ENCODE measurements at places on chromosomes 13 and 19. TPM values are rescaled to one million over a fixed set of nuclear protein-coding genes. Genes with fewer than 3 reads are reported as not detected.

GRCh38 chr13:41179593-41180250 is 14.6 kb downstream of the KBTBD7 start:
- DNase-seq, result no peak

- peak; percentile 36 for DNase-seq
Measured at GRCh38 chr13:108227651-108228272, 9.6 kb downstream of the ABHD13 start.

GRCh38 chr13:113862931-113863523 is 849 bp downstream of the GAS6 start:
- no peak for DNase-seq

The PCDH20 gene
- 1.0 TPM for total RNA-seq

GRCh38 chr13:22765547-22765946 is 415.2 kb upstream of the SGCG start:
- no peak for DNase-seq

The KIR2DL4 gene
- not detected for total RNA-seq

All from HT1080 (cell line).